ENCODE measurements at places on chromosomes 12 and 14. TPM values are rescaled to one million over a fixed set of nuclear protein-coding genes. Genes with fewer than 3 reads are reported as not detected.

OR10AD1 gene
- total RNA-seq: not detected

OAS3 gene
- total RNA-seq: 29.8 TPM

TMCC3 gene
- 1.0 TPM for total RNA-seq

SUOX gene
- total RNA-seq: 11.5 TPM

OR6C70 gene
- not detected for total RNA-seq

MANSC4 gene
- total RNA-seq: not detected

GLIPR1L1 gene
- not detected for total RNA-seq

HNRNPA1 gene
- total RNA-seq: 3,071 TPM

RD3L gene
- not detected for total RNA-seq

MANSC1 gene
- 4.8 TPM for total RNA-seq

PLCZ1 gene
- total RNA-seq: not detected

MAP3K12 gene
- 16.5 TPM for total RNA-seq

KRT6C gene
- not detected for total RNA-seq

TMEM229B gene
- 0.17 TPM for total RNA-seq

SERPINA9 gene
- not detected for total RNA-seq

PZP gene
- total RNA-seq: not detected

HOXC5 gene
- 0.50 TPM for total RNA-seq

ACRBP gene
- 0.24 TPM for total RNA-seq

CIROP gene
- total RNA-seq: not detected

KRT80 gene
- 58.9 TPM for total RNA-seq
